Right lobe of liver (tissue), 6 donors: ENCODE measurements at places on chromosomes 5 and 9. TPM values are rescaled to one million over a fixed set of nuclear protein-coding genes. Genes with fewer than 3 reads are reported as not detected.

The SLC36A2 gene
- not detected for total RNA-seq

The HRCT1 gene
- total RNA-seq, result 0.81 TPM

DNA sequence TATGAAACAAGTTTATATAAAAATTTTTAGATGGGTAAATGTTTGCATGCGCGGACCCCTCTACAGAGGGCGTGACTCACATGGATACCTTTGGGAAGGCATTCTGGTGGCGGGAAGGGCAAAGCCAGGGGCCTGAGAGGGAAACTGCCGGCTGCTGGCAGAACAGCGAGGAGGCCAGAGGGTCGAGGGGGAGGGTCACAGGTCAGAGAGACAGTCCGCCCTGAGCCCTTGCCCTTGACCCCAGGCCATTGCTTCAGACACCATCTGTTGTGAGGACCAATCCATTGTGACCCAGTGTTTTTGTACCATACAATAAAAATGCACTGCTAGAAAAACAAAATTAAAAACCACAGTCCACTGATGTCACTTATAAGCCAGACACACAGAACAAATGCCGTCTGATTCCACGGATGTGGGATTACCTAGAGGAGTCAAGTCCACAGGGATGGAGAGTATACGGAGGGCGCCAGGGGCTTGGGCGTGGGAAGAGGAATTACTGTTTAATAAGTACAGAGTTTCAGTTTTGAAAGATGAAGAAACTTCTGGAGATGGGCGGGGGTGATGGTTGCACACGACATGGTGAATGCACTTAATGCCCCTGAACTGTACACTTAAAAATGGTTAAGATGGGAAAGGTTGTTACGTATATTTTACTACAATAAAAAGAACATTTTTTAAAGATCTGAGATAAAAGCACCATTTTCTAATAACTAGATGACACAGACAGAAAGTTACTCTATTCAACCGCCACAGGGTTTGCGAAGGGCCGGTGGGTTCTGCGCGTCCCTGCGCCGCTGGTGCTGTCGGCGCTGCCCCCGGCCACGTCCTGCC lies 12.0 kb downstream of the BTNL9 start:
- no peak for DNase-seq

- peak; percentile 24 for DNase-seq
Measured at GRCh38 chr5:83035373-83036100, 41.7 kb downstream of the TMEM167A start.

GRCh38 chr9:105993116-105993854 lies 298.9 kb downstream of the TMEM38B start:
- DNase-seq, result no peak

- DNase-seq, result no peak
Measured at GRCh38 chr9:75148561-75148960, 60.2 kb downstream of the OSTF1 start.

- DNase-seq, result no peak
Measured at GRCh38 chr9:100428871-100429654, 2.1 kb downstream of the MSANTD3 start.

DNA sequence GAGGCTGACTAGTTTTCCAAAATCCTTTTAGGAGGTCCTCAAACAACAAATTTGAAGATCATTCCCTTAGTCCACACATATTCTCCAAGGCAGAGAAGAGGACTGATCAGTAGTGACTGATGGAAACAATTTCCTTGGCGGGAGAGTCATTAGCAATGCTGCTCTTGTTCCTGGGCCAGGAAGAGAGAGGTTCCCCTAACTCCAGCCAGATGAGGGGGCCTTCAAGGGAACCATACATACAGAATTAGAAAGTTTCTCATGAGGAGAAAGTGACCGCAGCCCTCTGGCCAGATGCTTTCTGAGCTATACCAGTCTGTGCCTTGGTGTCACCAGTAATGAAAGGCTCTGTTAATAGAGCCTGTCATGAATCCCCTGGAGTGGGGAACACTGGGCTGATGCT lies 539.4 kb downstream of the BNC2 start:
- no peak for DNase-seq

DNA sequence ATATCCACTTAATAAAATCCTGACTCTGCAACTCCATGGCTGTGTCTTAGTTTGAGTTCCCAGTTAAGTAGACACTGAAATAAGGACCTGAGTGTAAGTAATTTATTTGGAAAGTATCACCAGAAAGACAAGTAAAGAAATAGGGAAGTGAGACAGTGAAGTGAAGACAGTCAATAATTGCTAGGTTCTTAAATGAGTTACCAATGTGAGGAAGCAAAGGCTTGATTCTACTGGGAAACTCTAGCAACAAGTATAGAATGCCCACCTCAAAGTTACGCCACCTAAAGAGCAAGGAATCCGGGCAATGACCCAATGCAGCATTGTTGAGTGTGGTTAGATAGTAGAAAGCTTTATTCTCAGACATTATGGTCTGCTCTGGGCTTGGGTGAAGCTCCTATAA lies 383.9 kb downstream of the TLR4 start:
- no peak for DNase-seq

- DNase-seq, result no peak
Measured at GRCh38 chr9:92726971-92727715, 37.5 kb downstream of the BICD2 start.

- no peak for DNase-seq
Measured at GRCh38 chr5:180824630-180825476, 22.2 kb upstream of the MGAT1 start.

DNA sequence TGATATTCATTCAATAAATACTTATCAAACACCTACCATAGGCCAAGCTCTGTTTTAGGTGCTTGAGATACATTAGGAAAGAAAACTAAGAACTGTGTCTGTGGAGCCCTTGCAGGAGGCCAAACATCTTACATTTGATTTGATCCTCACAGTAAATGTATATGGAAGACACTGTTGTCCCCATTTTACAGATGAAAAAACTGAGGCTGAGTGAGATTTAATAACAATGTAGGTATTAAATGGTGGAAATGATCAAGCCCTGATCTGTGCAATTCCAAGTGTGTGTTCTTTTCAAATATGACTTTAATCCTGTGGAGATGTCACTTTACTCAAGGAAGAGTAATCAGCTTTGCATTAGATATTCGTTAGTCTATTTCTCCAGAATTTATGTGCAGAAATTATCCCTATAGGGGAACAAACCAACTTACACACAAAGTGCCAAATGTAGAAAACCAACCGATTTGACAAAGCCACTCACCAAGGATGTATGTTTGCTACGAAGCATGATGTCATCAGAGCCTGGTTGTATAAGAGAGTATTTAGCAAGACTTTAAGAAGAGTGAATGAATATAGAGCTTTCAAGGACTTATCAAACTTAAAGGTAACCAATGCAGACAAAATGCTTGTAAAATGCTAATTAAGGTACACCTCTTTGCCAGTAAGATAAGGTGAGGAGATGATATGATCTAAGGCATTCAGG lies 153.9 kb upstream of the NFIB start:
- DNase-seq, result no peak

GRCh38 chr9:119559986-119560385 lies 190.8 kb upstream of the BRINP1 start:
- no peak for DNase-seq

- no peak for DNase-seq
Measured at GRCh38 chr9:103700195-103700962, 393.7 kb upstream of the SMC2 start.

GRCh38 chr5:154755361-154756008 lies at the start of gene LARP1:
Gene LARP1, plus strand, starts transcription at chr5:154755377. Its CDS starts 381 bp downstream, at chr5:154755758.
- no peak for DNase-seq

DNA sequence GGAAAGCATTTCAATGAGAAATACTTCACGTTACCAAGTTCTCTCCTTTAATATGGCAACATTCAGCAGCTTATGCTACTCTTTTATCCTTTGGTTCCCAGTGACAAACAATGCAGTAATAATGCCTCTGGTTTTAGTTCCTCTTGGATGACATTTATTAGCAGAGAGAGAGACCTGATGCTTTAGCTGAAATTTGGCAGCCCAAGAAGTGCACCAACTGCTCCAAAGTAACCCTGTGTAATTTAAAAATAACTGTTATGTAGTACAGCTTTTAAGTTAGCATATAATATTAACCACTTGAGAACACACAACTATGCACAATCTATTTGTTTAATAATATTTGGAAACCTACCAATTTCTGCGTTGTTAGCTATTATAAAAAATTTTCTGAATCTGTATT lies 21.8 kb downstream of the PANK3 start:
- DNase-seq, result no peak

DNA sequence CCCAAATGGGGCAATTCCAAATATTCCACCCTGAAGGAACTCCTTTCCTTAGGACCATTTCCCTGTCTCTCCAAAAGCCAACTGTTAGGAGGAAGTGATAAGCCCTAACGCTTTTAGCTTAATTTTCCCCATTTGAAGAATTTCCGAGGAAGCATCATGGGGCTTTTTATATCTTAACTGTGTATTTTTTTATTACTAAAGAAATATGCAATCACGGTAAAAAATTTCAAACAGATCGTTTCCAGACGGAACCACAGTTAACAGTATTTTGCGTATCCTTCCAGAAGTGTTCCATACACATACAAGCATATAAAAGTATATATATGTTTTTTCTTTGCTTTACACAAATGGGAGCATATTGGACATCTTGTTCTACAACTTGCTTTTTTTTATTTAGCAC lies 133.8 kb downstream of the FGF1 start:
- DNase-seq, result no peak

GRCh38 chr5:174430940-174431339 lies 293.4 kb upstream of the MSX2 start:
- no peak for DNase-seq

- no peak for DNase-seq
Measured at GRCh38 chr9:124054582-124055227, 43.1 kb downstream of the LHX2 start.

- DNase-seq, result no peak
Measured at GRCh38 chr5:112635276-112635675, 102.4 kb upstream of the APC start.

DNA sequence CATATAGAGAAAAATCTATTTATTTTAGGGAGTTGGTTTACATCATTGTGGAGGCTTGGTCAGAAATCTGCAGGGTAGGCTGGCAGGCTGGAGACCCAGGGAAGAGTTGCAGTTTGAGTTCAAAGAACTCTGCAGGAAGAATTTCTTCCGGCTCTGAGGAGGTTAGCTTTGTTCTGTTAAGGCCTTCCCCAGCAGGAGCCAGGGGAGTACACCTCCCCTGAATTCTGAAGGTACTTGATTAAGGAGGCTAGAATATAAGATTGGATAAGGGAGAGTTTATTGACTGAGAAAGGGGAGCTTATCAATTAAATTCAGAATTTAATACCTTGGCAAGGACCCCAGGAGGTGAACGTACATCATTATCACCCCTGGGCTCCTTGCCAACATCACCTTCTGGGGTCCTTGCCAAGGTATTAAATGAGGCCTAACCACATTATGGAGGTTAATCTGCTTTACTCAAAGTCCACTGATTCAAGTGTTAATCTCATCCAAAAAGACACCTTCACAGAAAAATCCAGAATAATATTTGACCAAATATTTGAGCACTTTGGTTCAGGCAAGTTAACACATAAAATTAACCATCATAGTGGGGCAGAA lies 351.7 kb downstream of the CWC27 start:
- no peak for DNase-seq

DNA sequence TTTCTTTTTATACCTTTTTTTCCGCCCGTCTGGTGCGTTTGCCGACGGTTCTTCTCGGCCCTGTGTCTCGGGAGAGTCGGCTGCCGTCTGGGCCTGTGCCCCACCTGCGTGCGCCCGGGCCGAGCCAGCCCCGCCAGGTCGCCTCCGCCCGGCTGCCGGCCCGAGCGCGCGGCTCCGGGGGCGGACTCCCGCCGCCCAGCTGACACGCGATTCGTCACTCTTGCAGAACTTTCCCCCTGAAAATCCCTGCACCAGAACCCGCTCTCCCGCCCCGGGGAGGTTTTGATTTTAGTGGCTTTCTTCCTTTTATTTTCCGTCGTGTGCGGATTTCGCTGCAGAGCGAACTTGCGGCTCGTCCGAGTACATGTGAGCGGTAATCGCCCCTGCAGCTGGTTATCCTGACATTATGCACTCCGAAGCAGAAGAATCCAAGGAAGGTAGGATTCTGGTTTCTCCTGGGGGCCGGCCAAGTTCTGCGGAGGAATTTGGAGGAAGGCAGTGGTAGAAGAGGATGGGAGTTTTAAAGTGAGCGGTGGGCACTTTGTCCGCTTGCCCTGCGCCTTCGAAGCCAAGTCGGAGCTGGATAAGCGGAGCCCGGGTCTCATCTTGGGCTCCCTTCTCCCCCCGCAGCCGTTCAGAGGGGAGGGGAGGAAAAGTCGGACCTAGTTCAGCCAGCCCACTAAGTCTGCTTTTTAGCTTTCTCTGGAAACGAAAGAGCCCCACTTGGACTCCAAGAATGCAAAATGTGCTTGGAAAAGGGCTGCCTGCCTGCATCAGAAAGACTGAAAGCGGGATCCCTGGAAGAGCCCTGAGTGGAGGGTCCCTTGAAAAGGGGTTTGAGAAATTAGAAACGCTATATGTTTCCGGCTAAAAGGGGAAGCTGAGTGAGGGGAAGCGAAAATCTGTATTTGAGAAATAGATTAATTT lies at the start of gene TNFAIP8:
TNFAIP8 (plus strand) TSS at position 335 of the 927 bp plus-strand sequence; CDS start at position 407, 72 bp downstream.
- DNase-seq, result peak; percentile 78

- DNase-seq, result no peak
Measured at GRCh38 chr5:133846478-133847226, 121.8 kb downstream of the C5orf15 start.

- no peak for DNase-seq
Measured at GRCh38 chr5:18023275-18023674, 389.0 kb downstream of the TAF11L14 start.
